SJSA1 (cell line): ENCODE measurements at places on chromosomes 3 and 15. TPM values are rescaled to one million over a fixed set of nuclear protein-coding genes. Genes with fewer than 3 reads are reported as not detected.

GRCh38 chr3:196949285-196949619 is 6.9 kb upstream of the NCBP2 start:
- DNase-seq, result no peak

Gene CYP11A1
- total RNA-seq, result 1.3 and 2.2 TPM in 2 replicates

Gene LCMT2
- 11.4 and 17.4 TPM in 2 replicates for total RNA-seq

Gene RAD51
- 32.3 and 33.3 TPM in 2 replicates for total RNA-seq

DNA sequence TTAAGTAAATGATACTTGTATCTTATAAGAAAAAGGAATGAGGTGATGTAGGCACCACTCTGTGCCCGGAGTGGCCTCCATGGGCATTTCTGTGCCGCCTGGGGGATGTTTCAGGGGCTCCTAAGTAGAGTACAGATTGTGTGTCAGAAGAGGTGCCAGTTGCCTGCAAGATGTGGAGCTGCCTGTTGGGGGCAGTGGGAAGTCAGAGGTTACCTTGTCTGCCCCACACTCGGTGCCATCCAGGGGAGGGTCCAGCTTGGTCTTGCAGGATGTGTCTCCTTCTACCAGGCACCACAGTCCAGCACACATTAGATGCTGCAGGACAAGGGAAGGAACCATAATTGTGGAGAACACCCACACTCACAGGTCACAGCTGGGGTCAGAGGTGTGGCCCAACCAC is 208.8 kb downstream of the ADAMTS17 start:
- no peak for DNase-seq

- no peak for DNase-seq
Measured at GRCh38 chr3:82236257-82236656, 474.8 kb upstream of the GBE1 start.

- DNase-seq, result no peak
Measured at GRCh38 chr15:58396181-58396580, 35.6 kb upstream of the LIPC start.

DNA sequence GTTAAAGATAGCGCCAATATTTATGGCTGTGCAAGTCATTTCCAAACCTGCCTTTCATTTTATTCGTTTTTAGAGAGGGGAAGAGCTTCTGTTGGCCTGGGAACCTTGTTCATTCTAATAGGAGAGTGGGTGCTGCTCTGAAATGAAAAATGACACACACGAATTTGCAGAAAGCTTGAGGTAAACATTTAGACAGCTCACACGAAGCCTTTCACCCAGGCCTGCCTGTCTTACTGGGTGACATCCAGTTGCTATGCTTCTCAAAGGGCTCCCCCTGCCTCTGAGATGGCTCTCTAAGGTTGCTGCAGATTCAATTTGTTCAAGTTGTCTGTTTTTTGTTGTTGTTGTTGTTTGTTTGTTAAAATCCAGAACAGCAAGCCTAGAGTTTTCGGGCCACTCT is 18.2 kb downstream of the PEX5L start:
- no peak for DNase-seq

DNA sequence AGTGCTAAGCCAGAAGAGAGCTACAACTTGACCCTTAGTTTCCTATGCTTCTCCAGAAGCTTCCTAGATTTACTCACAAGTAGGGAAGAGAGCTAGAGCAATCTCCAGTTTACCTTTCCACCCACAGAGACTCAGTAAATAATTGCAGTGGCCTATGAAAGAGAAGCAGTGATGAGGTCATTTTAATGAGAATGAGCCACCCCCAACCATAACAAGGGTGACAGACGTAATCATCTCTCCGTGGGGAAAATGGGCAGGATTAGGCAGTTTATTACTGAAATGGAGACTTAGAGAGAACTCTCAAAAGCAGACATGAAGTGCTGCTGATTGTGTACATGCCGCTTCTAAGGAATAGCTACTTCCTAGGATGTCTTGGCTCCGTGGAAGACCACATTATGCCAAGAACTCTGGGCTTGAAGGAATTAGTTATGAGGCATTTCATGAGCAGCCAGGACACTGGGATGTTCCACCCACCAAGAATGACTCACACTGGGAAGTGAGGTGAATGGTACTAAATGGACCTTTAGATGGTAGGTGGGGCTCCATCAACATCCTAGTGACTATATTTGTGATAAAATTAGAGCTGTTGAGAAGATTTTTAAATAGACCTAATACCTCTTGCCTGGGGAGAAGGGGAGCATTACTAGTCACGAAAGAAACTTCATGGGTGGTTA is 160.9 kb downstream of the EDEM1 start:
- DNase-seq, result no peak

DNA sequence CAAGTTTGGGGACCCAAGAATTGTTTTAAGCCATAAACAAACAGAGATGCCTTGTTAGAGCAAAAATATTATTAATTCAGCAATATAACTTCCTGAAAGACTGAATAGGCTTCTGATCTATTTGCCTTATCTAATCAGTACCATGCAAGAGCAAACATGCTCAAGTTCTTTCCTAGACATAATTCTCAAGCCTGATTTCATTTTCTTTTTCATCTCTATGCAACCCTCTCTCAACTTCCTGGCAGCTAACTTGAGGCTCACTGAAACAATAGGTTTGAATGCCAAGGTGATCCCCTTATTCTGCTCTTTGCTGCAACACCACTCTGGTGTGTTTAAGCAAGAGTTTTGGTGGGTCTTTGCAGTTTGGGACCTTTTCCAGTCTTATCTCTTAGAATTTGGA is 230.9 kb upstream of the CD96 start:
- no peak for DNase-seq

- no peak for DNase-seq
Measured at GRCh38 chr3:36893826-36894225, 51.0 kb downstream of the TRANK1 start.

Gene SKOR1
- not detected in 2 replicates for total RNA-seq

Gene SLC12A1
- not detected in 2 replicates for total RNA-seq

DNA sequence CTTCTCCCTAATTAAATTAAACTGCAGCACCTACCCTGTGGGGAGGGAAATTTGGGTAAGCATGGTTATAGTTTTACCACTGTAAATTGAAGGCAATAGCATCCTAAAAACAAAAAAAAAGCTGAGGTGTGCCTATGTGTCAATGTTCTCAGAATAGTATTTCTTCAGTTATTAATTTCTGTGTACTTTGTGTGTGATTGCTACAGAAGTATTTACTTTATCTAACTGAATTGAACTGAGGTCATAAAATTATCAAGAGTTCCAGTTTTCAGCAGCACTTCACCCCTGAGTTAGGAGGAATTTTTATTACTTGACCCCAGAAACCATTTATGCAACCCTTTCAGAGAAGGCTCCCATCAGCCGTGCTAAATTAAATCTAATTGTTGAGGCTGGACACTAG is 333.6 kb upstream of the ALCAM start:
- no peak for DNase-seq

Gene INSYN1
- total RNA-seq, result 0.09 TPM in 1 of 2 replicates, not detected in the other

DNA sequence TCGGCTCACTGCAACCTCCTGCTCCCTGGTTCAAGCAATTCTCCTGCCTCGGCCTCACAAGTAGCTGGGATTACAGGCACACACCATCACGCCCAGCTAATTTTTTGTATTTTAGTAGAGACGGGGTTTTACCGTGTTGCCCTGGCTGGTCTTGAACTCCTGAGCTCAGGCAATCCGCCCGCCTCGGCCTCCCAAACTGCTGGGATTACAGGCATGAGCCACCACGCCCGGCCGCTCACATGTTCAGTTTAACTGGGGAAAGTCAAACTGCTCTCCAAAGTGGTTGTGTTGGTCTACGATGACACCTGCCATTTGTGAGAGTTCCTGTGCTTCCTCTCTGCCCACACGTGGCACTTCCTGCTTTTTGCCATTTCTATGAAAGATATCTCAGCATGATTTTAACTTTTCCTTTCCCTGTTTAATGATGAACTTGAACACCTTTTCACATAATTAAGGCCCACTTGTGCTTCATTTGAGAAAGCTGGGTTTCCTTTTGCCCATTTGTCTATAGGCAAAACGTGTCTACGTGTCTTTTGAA is 877 bp upstream of the GP5 start:
- no peak for DNase-seq
